T-cell (primary cell): ENCODE measurements at places on chromosomes 11 and 22. TPM values are rescaled to one million over a fixed set of nuclear protein-coding genes. Genes with fewer than 3 reads are reported as not detected.

The ACER3 gene
- total RNA-seq = 5.2 TPM

The TEX12 gene
- total RNA-seq = not detected

The ZBED4 gene
- 17.6 TPM for total RNA-seq

DNA sequence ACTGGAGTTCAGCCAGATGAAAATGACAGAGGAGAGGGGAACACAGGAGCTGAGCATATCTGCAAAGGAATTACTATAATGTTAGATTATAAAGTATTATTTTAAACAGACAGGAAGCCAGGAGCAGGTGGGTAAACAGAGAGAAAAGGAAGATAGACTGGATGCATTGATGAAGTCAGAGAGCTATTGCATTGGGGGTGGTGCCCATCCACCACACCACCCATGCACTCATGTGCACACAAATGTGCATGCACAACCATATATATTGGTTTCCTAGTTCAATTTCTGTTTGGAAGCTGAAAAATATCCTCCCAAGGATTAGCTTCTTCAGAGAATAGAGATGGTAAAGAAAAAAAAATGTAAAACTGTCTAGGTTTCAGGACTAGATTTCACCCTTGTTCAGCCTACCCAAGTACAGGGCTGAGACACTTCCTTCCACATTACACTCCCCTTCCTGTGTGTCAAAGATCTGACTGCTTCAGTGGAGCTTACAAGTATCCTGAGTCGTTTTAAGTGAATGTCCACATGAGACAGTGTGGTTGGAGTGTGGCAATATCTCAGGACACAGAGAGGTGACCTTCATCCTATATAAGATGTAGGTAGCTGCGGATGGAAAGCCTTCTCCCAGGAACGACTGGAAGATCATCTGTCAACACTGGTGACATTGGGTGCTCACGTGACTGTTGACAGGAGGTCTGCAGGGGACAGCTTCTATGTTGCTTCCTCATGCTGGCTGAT lies 12.2 kb upstream of the SMPD1 start:
- no peak for DNase-seq

The ENTHD1 gene
- 0.20 TPM for total RNA-seq

GRCh38 chr11:68925611-68926010 lies 21.9 kb downstream of the IGHMBP2 start:
- DNase-seq = no peak

DNA sequence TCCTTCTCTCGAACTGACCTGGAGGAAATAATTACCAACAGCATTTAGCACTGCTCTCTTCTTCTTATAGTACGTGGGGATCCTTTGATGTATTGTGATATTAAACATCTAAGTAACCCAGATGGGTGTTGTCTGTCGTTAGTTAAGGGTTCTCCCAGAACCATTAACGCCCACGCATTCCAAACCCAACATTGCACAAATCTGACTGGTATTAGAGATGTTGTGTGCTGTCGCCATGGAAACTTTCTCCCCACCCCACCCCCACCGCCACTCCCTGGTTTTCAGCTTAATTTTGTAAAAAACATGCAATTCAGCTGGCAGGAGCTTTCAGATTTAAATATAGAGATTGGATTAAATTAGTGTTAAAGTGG lies 1495.2 kb downstream of the TBC1D22A start:
- DNase-seq = no peak

- DNase-seq = no peak
Measured at GRCh38 chr22:41772198-41772597, 28.3 kb upstream of the CCDC134 start.

- no peak for DNase-seq
Measured at GRCh38 chr22:30572210-30572609, 2.3 kb downstream of the GAL3ST1 start.

DNA sequence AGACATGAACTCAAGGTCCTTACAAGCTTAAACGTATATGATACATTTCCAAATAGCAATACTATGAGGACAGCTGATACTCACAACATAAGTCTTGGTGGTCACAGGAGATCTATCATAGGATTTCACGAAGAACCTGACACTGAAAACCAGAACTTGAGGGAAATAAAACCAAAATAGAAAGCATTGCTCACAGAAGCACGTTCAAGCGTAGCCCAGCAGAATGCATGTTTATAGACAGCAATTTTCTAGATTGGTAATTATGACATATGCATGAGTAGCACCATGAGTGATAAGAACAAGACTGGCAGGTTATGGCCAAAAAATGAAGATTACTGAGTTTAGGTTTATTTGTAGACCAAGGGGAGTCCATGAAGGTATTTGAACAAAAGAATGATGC lies 243.5 kb downstream of the ETS1 start:
- DNase-seq = no peak

The MIF gene
- total RNA-seq = 182 TPM

The PANX3 gene
- total RNA-seq = not detected

The OR5W2 gene
- not detected for total RNA-seq

DNA sequence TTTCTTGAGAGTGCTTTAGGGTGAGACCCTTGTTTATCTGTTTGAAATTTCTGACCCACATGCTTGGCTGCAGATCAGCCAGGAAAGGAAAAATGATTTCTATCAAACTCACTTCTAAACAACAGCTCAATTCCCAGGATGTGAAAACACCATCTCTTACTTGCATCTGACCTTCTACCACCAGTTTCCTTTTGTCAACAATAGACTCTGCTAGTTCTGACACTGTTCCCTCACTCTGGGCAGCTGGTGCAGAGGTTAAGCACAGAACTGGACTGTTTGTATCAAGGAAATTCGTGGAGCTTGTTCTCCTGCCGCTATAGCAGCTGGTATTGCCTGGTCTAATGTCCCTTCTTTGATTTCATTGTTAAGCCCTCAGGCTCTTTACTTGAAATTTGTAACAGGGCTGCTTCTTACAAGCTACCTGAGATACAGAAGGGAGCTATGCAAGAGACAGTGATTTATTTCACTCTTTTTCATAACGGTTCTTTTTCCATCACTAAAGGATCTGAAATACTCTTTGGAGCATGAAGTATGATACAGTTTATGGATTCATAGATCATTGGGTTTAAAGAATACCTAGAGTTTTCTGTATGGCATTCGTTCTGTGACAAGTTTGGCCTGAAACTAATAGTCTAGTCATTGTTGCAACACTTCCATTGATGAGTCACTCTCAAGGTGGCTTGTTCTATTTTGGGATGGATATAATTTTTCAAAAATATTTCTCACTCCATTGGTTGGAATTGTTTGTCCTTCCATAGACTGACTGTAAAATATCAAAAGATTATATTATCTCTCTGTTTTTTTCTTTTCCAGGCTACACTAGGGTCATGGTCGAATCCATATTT lies 178.2 kb upstream of the ZC3H12C start:
- DNase-seq = no peak

The ACRV1 gene
- total RNA-seq = not detected

- DNase-seq = no peak
Measured at GRCh38 chr11:12704049-12704448, 29.8 kb downstream of the TEAD1 start.

- DNase-seq = no peak
Measured at GRCh38 chr11:92527467-92527866, 302.8 kb downstream of the FAT3 start.

GRCh38 chr11:115873813-115874212 lies 369.6 kb upstream of the CADM1 start:
- DNase-seq = no peak

GRCh38 chr11:62048100-62048499 lies 75.7 kb upstream of the INCENP start:
- DNase-seq = no peak

The SUN2 gene
- 601 TPM for total RNA-seq

The ROBO4 gene
- total RNA-seq = 0.50 TPM

- no peak for DNase-seq
Measured at GRCh38 chr11:73372375-73372993, 3.7 kb upstream of the RELT start.

The SCUBE1 gene
- 0.03 TPM for total RNA-seq

The C11orf21 gene
- total RNA-seq = 133 TPM

GRCh38 chr11:2981130-2981529 lies 11.0 kb downstream of the NAP1L4 start:
- no peak for DNase-seq

DNA sequence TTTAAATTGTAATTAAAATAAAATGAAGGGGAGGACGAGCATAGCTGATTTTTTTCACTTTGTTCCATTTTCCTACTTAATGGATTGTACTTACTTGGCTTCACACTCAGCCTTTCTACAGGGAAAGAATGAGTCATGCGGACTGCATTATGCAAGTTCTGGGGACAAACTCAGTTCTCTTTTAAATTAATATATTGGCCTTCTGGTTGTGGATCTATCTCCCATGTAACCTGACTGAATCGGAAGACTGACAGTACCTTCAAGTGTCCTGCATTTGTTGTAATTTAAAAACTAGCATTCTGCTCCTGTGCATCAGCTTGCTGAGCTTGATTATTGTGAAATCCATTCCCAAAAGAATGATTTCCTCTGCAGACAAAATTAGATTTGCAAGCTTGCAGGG lies 12.2 kb downstream of the OR8D1 start:
- no peak for DNase-seq

DNA sequence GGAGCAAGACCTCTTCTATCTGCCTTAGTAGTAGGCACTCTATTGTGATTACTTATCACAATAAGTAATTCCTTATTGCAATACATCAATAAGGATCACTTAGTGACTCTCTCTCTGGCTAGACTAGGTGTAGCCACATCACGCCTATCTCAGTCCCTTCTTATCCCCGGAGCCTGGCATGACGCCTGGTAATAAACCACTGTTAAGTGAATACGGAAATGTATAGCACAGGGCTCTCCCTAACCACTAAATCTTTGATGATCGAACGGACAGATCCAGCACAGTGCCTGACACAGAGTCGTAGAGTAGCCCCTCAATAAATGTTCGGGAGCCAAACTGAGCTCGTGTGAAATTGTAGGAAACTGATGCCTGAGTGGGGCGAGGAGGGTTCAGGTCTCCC lies 143.3 kb downstream of the FBXO7 start:
- no peak for DNase-seq

The LIN7C gene
- 27.3 TPM for total RNA-seq

The CHRDL2 gene
- total RNA-seq = not detected

GRCh38 chr22:45451972-45452371 lies 38.5 kb downstream of the RIBC2 start:
- DNase-seq = no peak

DNA sequence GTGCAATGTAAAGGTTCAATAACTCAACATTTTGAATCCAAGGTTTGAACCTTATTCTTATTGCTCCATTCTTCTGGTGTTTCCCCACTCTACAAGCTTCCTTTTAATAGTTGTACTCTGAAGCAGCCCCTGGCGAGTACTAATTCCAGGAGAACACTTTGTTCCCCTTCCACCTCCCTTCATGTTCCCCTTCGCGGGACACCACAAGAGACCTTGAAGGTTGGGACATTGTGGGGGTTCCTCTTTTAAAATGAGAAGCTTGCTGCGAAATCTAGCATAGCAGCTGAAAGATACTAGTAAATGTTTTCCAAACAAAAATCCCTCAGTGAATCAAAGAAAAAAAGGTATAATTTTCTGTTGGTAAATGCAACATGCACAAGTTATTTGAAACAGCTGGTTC lies 626.3 kb upstream of the LRRC4C start:
- DNase-seq = no peak

DNA sequence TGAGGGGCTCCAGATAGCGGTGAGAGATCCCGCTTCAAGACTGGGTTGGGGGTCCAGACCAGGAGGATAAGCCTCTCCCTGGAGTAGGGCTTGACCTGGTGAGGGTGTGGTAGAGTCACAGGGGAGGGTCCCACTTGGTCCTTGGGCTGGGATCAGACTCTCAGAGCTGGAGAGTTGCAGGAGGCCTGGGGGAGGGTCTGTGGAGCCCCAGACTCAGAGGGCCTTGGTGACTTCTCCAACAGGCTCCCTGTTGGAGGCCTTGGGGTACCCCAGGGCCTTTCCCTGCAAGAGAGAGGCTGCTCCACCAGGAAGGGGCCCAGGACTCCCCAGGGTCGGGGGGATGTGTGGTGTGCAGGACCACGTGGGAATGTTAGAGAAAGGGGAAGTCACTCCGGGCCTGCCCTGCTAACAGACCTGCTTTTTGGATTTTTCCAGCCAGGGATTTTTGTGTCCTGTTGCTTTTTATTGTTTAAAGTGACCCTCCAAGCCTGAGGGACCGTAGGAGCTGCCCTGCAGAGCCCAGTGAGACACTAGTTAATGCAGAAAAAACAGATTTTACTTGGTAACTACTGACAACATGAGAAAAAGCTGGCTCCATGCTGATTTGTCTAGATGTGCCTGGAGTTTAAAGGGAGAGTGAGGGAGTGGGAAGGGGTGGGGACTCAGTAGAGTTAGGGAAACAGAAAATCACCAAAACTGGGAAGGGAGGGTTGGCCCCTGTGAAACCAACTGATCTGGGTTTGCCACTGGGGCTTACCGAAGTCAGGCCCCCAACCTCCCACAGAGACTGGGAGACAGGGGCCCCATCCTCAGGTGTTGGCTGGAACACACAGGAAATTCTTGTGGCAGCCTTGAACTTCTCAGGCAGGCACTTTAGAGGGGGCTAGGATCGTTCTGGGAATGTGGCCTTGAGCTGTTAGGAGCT lies 801 bp upstream of the TXNRD2 start:
- DNase-seq = no peak

DNA sequence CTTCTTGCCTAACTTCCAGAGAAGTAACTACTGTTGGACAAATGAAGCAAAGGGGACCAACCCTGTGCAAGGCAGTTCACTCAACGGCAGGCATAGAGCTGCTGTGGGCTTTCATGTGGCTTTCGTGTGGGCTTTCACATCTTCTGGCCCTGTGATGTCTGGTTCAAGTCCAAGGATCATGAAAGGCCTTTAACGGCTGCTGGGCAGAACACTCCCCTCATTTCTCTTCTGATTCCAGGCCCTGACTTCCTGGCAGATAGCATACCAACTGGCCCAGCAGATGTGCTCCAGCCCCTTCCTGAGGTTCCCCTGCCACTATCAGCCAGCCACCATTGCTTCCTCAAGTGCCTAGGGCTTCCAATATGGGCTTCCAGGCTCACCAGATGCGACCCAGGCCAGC lies 28.7 kb upstream of the CTR9 start:
- DNase-seq = no peak

DNA sequence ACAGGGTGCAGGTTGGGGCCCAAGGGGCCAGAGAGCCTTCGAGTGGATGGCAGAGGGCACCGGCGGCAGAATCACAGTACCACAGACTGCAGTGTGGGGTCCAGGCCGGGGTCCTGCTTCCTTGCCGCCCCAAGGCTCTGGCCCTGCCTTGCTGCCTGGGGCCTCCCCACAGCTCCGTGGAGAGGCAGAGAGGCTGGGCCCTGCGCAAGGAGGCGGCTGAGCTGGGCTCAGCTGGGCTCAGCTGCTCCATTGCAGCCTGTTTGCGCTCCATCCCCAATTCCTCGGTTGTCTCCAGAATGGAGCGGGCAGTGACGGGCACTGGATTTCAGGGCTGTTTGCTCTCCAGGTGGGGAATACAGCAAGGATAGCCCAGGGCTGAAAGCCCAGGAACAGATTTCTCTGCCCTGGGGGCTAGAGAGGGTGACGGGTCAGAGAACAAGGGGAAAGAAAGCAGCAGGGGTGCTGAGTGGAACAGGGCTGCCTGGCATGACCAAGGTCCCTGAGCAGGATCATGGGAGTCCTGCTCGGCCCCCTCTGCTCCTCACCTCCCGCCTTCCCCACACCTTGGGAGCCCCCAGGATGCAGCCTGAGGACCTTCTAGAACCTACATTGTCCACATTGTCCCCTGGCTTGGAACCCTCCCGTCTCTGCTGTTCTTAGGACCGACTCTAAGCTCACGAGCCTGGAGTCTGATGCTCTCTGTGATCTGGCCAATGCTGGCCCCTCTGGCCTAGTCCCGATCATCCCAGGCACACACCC lies 18.9 kb downstream of the MRGPRG start:
- no peak for DNase-seq

- no peak for DNase-seq
Measured at GRCh38 chr11:34136420-34136819, 31.0 kb downstream of the NAT10 start.

The IGSF22 gene
- 2.1 TPM for total RNA-seq

The LMNTD2 gene
- total RNA-seq = 8.9 TPM
